Activated CD4-positive, alpha-beta T cell treated with anti-CD3 and anti-CD28 coated beads, Interleukin-2, amount 10 ng/mL, durations not matched to agents 7 days and 5 days (primary cell): ENCODE measurements at places on chromosomes 11 and 22. TPM values are rescaled to one million over a fixed set of nuclear protein-coding genes. Genes with fewer than 3 reads are reported as not detected.

ARRB1 gene
- total RNA-seq: 24.3 TPM

PRODH gene
- total RNA-seq: 0.25 TPM

PNPLA5 gene
- not detected for total RNA-seq

GRCh38 chr11:15690320-15690719 is 575.6 kb downstream of the INSC start:
- no peak for DNase-seq
- no peaks in the 10 kb centered on the region for H3K36me3 ChIP-seq
- H3K27ac ChIP-seq: no peak overlapping the region
- no peak overlapping the region for H3K4me3 ChIP-seq
- no peaks in the 10 kb centered on the region for H3K27me3 ChIP-seq

FLRT1 gene
- total RNA-seq: not detected

DNA sequence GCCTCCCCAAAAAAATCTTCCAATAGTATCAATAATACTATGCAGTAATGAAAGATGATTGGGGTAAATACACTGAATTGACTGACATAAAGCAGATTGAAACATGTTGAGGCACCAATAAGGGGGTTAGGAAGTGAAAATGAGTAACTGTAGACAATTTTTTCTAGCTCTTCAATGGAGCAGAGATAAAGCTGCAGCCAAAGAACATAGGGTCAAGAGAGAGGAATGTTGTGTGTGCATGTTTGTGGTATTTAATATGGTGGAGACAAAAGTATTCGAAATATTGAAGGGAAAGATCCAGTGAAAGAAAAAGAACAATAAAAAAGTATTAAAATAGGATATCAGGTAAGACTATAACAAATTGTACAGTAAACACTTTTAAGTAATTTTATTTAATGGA is 450.0 kb upstream of the CCDC179 start:
- H3K36me3 ChIP-seq: no peaks in the 10 kb centered on the region
- no peaks in the 10 kb centered on the region for H3K4me1 ChIP-seq
- H3K27me3 ChIP-seq: no peaks in the 10 kb centered on the region
- no peak overlapping the region for H3K4me3 ChIP-seq

- H3K4me3 ChIP-seq: no peak overlapping the region
- peaks cover 4% of the 10 kb centered on the region for H3K36me3 ChIP-seq
- H3K27me3 ChIP-seq: peaks cover 26% of the 10 kb centered on the region
- DNase-seq: no peak
- no peak overlapping the region for H3K27ac ChIP-seq
- peaks cover 30% of the 10 kb centered on the region for H3K4me1 ChIP-seq
These were observed 1.6 kb upstream of the FBXO3 start for GRCh38 chr11:33775832-33776470.

DNA sequence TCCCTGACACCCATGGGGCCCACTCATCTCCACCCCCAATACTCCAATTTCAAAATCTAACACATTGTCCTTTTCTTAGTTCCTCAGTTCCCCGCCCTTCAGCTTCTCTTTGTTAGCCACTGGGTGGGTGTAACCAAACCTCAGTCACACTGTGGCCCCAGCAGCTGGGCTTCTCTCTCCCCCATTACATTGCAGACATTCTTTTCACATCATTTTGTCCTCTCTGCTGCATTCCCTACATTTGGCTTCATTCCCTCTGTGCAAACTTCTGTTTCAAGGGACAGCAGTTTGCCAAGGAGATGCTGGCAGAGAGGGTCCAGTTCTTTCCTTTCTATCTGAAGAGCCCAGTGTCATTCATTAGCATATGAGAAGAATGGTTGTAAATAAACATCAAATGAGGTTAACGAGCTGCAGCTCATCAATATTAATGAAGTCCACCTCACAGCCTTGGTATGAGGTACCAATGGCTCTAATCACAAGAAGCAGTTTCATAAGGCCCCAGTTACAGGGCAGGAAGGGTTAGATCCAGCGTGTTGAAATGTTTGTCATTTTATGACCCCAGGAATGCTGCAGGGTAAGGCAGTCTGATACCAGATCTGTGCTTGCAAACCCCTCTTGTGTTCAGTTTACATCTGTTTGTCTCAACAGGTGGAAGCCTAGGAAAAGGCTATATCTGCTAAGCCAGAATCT is 72.3 kb downstream of the ARFGAP2 start:
- no peak overlapping the region for H3K27ac ChIP-seq
- H3K4me3 ChIP-seq: no peak overlapping the region
- no peaks in the 10 kb centered on the region for H3K27me3 ChIP-seq

- no peak for DNase-seq
- no peaks in the 10 kb centered on the region for H3K36me3 ChIP-seq
- H3K4me1 ChIP-seq: peaks cover 3% of the 10 kb centered on the region
- H3K27ac ChIP-seq: no peak overlapping the region
These were observed 26.1 kb upstream of the DLAT start for GRCh38 chr11:111999111-111999510.

DNA sequence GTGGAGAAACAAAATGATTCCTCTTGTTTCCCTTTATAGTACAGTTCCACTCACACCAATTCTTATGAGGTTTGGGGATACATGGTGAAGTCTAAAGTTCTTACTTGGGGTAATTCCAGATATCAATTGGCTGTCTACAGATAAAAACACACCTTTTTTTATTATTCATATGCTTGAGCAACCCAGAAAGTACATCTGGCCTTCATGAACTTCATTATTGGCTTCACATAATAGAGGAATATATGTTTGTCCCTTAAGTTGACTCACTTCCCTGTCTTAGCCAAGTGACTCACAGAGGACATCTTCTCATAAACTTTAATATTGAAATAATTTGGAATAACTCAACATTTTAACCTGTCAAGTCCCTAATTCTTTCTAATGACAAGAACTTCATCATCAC is 36.3 kb upstream of the SOX6 start:
- no peak overlapping the region for H3K27ac ChIP-seq
- H3K4me1 ChIP-seq: no peaks in the 10 kb centered on the region
- H3K27me3 ChIP-seq: no peaks in the 10 kb centered on the region
- no peak for DNase-seq
- H3K36me3 ChIP-seq: no peaks in the 10 kb centered on the region
- no peak overlapping the region for H3K4me3 ChIP-seq
